NB4 (cell line): ENCODE measurements at places on chromosomes 1 and 21.

DNA sequence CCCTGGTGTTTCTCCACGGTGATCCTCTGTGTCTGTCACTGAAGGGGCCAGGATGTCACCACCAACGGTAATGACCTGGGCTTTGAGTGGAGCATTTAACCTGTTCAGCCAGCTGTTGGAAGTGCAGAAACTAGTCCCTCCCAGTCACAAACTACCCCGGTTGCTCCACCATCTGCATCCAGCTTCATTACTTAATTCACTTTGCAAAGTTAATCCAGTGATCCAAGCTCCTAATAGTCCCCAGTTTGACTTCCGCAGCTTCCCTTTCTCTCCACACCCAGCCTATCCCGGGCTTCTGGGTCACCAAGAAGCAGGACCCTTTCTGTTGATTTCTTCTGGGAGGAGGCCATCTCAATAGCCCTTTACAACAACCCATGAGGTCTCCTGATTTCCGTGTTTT, 63.5 kb downstream of the MDM4 start:
- DNase-seq: no peak

- peak; percentile 35 for DNase-seq
Observed at GRCh38 chr1:199399996-199400724, 627.4 kb upstream of the NR5A2 start.

DNA sequence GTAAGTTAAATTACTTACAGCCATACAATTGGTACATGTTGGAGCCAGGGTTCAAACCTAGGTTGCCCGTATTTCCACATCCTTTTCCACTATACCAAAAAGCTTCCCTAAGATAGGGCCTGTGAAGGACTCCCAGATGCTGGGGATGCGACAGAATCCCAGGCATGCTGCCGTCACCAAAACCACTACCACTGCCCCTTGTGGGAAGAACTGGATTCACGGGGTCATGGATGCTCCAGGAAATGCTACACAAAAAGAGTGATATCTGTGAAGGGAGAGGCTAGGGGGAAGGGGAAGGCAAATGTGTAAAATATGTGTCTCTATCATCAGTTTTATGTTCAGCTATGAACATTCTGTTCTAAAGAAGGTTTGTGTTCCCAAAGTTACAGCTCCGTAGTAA, 133.9 kb upstream of the IVNS1ABP start:
- DNase-seq: no peak

GRCh38 chr1:173914366-173914871, 2.7 kb downstream of the SERPINC1 start:
- peak; percentile 46 for DNase-seq

- DNase-seq: peak; percentile 91
Observed at GRCh38 chr21:35924714-35925301, 135.5 kb downstream of the SETD4 start.

DNA sequence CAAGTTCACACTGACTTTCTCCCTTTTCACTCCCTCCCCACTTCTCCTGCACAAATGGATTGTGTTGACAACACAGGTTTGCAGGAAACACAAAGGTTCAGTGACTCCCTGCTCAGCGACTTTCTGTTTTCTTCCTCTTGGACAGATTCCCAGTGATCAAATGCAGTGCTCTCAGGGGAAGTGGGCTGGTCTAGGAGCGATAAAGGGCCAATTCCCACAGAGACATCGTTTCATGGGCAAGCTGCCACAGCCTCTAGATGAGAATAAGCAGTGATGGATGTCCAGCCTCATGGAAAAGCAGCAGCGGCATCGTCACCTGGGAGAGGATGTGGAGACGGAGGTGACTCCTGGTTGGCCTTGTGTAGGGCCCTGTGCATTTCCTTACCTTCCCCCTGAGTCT, 30.6 kb downstream of the FYB2 start:
- DNase-seq: no peak

GRCh38 chr21:25314247-25314646, 293.0 kb downstream of the MRPL39 start:
- DNase-seq: no peak

GRCh38 chr1:231723146-231723545, 96.6 kb downstream of the DISC1 start:
- no peak for DNase-seq

GRCh38 chr1:227903614-227904501, 43.9 kb downstream of the WNT9A start:
- DNase-seq: no peak

- DNase-seq: no peak
Observed at GRCh38 chr21:30935889-30936168, 54.4 kb upstream of the KRTAP11-1 start.

DNA sequence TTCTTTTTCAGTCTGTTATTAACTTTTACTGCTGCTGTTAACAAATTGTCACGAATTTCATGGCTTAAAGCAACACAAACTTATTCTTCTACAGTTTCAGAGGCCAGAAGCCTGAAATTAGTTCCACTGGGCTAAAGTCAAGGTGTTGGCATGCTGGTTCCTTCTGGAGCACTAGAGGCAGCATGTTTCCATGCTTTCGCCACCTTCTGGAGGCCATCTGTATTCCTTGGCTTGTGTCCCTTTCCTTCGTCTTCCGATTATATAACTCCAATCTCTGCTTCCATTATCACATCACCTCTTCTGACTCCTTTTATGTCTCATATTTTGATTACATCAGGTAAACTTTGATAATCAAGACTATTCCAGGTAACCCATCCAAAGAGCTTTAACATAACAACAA, 1742.1 kb downstream of the BRINP3 start:
- DNase-seq: no peak

- no peak for DNase-seq
Observed at GRCh38 chr1:3593745-3594144, 17.6 kb downstream of the MEGF6 start.

DNA sequence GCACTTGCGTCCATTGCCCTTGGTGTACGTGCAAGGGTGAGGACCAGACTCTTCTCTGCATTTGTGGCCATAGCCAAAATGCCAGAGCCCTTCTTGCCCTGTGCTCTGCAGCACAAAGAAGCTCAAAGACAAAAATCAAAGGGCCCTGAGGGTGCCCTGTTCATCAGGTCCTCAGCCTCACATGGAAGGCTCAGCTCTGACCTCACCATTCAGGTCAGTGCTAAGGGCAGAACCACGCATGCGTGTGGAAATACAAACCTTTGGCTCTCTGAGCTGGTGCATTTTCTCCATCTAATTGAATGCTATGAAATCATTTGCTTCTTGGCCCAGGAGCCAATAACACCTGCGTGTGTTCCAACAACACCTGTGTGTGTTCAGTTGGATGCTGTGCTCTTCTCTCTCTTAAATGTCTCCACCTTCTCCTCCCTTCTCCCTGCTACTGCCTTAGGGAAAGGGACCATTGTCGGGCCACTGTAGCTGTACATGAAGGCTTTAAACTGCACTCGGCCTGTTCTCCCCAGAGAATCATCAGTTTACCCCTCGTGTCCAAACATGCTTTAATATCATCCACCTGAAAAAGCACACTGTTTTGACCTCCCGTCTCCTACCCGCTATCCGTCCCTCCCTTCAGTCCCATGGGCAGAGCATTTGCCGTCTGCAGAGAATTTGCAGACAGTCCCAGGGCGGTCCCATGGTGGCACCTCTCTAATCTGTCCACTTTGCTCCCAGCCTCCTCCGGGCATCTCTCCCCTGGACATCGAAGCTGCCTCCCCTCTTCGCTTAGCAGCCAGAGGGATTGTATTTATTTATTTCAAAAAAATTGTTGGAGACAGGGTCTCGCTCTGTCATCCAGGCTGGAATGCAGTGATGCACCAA, 60.6 kb downstream of the EVA1C start:
- no peak for DNase-seq

- no peak for DNase-seq
Observed at GRCh38 chr21:31335957-31336738, 7.9 kb downstream of the TIAM1 start.

DNA sequence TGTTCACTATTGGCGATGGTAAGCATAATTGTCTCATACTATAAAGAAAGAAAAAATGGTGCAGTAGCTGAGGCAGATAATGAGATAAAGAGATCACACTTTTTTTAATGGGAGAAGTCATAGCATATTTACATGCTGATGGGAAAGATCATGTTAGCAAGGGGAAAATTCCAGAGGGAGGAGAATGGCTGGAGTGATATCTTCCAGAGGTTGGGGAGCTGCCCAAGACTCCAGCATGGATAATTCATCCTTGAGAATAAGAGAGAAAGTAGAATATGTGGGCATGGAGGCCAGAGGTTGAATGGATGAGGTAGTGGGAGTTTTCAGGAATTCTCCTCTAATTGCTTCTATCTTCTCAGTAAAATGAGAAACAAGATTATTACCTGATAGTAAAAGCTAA, 45.8 kb upstream of the RGS1 start:
- DNase-seq: no peak

DNA sequence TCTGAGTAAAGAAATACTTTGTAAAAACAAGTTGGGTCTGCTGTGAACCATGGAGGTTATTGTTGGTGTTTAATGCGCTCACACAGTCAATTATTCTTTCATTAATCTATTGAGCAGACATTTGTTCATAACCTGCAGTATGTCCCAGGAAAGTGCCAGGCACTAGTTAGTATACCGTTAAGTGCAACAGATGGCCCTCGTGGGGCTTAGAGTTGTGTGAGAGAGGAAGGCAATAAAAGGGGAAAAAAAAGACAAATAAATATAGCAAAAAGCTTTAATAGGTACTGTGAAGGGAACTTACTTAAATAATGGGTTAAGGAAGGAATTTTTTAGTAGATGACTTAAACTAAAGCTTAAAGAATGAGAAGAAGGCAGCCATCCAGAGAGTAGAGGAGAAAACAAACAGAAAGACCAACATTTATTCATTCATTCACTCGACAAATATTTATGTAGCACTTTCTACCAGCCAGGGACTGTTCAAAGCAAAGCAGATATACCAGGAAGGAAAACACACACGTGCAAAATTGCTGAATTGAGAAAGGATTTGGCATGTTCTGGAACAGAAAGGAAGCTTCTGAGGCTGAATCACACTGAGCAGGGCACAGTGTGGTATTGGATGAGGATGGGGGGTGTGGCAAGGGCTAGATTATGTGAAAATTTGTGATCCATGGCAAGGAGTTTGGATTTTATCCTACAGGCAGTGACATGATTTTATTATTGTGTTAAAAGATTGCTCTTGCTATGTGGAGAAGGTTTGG, 296.1 kb upstream of the SGIP1 start:
- DNase-seq: no peak

GRCh38 chr1:23108918-23109533, 59.6 kb downstream of the LUZP1 start:
- no peak for DNase-seq

DNA sequence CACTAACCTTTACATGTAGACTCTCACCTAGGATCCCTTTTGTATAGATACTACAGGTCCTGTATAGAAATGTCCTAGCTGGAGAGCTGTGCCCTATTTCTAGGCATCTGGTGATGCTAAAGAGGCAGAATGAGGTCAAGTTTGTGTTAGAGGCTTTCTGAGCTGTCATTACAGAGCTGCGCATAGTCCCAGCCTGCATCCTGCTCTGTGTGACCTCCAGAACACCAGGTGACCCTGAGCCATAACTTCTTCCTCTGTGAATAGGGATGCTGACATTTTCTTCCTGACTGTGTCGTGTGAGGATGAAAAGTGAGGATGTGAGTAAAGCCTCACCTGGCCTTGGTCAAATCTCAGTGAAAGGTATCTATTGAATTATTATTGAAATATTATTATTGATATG, 66.3 kb downstream of the GLUL start:
- DNase-seq: no peak

- DNase-seq: peak; percentile 68
Observed at GRCh38 chr1:161083748-161084596, 5.4 kb downstream of the NECTIN4 start.

GRCh38 chr1:151935154-151935553, 25.8 kb upstream of the THEM4 start:
- DNase-seq: no peak

- no peak for DNase-seq
Observed at GRCh38 chr1:38475624-38476005, 384.0 kb downstream of the RRAGC start.

DNA sequence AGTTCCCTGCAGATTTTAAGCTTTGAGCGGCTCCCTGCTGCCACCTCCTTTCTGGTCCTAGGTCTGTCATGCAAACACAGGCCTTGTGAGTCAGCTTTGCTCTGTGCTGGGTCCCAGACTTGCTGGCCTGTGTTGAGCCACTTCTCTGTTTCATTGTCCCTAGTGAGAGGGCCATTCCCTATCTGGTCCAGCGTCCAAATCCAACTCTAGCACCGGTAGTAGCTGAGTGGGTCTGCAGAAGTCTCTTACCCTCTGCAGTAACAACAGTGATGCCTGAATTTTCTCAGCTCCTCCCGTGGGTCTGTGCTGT, 5.8 kb downstream of the TTC22 start:
- no peak for DNase-seq

- no peak for DNase-seq
Observed at GRCh38 chr1:189787201-189787600, 690.5 kb downstream of the BRINP3 start.

GRCh38 chr1:48675251-48675650, 101.4 kb downstream of the BEND5 start:
- no peak for DNase-seq

DNA sequence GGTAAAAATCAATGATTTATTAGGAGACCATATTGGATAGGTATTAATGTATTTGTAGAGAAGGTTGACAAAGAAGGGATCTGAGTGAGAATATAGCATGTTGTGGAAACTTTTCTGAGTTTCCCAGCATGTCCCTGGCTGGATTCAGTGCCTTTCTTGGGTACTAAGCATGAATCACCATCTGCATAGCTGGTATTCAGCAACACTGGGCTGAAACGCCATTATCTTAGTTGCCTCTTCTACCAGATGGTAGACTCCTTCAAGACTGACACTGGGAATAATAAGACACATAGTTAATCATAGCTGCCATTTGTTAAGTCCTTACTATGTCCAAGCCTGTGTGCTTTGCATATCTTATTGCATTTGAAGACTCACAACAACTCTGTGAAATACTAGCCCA, 45.5 kb downstream of the ATP5PF start:
- no peak for DNase-seq

- DNase-seq: no peak
Observed at GRCh38 chr1:221991221-221991620, 249.3 kb upstream of the DUSP10 start.

DNA sequence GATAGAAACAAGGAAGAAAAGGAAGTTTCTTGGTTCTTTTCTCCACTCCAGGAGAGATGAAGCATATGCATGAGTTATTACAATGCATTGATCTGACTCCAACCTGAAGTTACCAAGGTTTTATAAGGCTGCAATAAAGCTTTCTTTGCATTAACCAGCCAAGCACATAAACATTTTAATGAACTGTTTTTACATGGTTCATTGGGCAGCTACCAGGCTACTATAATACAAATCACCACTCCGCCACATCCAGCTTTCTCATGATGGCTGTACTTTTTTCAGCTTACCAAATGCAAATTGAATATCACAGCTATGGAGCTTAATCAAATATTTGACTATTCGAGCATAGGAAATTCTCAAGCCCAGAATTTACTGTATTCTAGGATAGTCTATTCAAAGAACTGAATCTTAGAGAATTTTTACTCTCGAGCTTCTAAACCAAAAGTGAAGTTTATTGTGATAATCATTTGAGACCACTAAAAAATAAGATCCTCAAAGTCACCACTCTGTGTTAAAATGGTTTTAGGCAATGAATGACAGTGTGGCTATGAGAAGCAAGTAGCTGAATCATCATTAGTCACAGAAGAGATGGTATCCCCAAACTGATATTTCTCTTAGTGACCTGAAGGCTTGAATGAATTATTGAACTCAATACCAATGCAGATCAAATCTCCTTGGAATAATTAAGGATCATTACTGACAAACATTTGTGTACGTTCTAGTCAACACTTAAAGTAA, 58.6 kb upstream of the ZNF281 start:
- DNase-seq: no peak
